Eye (tissue), 1 donor: ENCODE measurements at places on chromosomes 16 and 17.

- no peak for DNase-seq
Measured at GRCh38 chr17:79544142-79544914, 66.5 kb downstream of the RBFOX3 start.

DNA sequence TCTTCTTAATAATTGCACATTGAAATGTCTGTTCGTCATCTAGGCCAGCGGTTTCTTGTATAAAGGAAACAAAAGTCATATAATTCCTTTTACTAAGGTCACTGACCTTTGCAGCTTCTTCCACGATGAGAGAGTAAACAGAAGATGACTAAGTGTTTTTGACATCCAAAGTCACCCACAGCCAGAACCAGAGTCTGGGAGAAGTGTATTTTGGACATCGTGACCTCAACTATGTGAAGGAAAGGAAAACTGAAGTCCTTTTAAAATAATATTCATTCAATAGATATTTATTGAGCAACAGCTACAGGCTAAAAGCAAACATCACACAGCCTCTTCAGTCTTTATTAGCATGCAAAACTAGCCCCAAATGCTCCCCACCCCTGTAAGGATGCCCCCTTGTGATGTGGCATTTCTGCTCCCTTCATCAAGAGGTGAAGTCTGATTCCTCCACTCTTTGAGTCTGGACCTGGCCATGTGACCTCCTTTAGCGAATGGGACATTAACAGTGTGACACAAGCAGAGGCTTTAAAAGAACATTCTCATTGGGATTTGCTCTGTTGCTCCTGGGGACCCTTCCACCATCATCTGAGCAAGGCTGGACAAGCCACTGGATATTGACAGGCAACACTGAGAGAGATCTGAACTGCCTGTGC lies 8.1 kb upstream of the PMP22 start:
- no peak for DNase-seq

DNA sequence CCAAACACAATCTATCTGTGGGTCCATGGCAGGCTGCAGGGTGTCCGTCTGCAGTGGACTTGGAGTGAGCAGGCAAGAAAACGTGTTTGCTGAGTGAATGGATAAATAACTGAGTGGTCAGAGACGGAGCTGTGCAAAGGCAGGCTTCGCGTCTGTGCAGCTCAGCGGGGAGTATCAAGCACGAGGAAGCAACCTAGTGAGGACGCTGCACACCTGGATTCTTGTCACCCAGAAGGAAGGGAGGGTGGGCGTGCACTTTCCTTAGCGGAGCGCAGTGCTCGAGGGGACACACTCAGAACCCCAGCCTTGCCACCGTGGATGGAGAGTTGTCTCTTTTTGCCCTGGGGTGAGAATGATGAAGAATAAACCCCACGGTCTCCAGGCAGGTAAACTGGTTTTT lies 1.5 kb upstream of the RCVRN start:
- DNase-seq, result no peak

DNA sequence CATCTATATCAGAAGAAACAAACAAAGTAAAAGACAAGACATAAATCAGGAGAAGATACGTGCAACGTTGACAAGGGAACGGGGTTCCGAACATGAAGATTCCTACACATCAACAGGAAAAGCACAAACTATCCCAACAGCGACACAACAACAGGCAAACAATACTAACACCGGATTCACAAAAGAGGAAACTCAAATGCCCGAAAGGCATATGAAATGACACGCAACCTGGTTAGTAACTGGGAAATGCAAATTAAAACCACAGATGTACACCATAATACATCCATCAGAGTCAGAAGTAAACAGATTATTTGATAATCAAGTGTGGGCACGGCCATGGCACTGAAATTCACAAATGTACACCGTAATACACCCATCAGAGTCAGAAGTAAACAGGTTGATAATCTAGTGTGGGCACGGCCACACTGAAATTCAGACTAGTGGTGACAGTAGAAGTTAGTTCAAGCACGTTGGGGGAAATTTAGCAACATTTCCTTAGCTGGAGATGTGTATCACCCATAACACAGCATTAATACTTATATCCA lies 171.9 kb upstream of the RPH3AL start:
- no peak for DNase-seq

DNA sequence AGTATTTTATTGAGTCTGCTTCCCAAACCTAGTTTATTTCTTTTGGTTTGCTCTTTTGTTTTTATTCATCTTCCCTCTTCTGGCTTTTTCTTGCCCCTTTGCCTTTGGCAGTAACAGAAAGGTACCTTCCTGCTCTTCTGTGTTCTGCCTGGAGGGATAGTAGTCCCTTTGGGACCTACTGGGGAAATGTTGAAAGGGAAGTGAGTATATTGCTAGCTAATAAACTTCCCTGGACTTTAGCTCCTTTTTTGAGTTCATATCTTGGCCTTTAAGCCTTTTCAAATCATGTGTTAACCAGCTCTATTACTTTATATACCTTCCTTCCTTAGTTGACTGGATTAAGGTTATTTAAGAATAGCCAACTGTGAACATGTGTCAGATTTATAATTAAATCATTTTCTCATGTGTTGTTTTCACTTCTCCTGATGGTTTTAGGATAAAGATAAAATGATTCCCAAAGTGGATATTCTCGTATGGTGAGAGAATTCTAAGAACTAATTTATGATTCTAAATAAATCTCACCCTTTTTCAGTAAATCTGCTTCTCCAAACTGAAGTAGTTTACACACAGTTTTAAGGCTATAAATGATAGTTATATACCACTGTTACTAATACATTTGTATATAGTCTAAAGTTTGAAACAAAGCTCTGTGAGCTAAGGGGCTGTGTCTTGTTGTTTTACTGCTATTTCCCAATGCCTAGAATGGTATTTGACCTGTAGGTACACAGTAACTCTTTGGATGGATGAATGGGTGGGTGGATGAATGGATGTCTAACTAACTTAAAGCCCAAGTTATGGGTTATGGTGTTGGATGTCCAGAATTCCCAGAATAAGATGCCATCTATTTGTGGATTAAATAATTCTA lies 45.7 kb downstream of the OMG start:
- DNase-seq, result no peak
